ENCODE measurements at places on chromosomes 6 and 20.

- DNase-seq: no peak
Observed at GRCh38 chr20:21677781-21678180, 27.7 kb upstream of the PAX1 start.

- DNase-seq: no peak
Observed at GRCh38 chr6:91600561-91600960, 1013.7 kb upstream of the MAP3K7 start.

DNA sequence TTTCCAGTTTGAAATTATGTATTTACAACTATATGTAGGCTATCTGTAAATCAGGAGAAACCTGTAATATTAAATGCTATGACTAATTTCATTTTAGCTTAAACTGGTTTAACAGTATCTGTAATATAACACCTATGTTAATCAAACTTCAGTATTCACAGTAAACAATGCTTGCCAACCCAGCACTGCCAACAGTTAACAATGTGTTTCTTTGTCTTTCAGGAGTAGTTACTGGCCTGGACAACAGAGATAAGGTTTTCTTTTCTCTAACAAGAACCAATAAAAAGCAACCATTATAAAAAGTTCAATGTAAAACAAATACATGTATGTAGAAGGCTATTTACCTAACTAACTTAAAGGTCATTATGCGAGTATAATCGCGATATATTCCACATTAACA, 158.8 kb downstream of the CDK19 start:
- no peak for DNase-seq

GRCh38 chr6:72521684-72522083, 100.2 kb upstream of the KCNQ5 start:
- DNase-seq: no peak

DNA sequence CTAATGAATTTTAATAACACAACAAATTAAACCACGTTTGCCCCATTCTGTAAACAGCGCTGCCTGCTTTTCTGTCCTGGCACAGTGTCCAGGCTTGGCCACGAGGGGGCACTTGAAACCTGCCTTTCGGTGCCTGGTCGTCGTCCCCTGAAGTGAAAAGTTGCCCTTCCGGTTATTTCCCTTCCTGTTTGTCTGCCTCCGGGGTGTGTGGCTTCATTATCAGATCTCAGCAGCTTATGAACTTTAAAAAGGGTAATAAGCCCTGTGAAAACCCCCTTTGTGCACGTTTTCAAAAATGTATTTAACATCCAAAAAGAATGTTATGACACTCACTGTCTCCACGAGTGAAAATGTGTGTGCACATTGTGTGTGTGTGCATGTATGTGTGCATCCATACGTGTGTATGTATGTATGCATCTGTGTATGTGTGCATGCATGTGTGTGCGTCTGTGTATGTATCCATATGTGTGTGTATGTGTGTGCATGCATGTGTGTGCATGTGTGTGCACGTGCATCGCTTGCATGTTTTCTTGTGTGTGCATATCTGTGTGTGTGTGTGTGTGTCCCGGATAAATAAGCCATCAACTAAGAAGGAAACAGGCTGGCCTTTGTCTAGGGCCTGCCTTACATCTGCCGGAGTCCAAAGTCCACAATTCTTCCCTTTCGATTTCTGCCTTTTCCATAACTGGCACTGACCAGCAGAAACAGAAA, 358.4 kb downstream of the THBS2 start:
- peak; percentile 74 for DNase-seq

DNA sequence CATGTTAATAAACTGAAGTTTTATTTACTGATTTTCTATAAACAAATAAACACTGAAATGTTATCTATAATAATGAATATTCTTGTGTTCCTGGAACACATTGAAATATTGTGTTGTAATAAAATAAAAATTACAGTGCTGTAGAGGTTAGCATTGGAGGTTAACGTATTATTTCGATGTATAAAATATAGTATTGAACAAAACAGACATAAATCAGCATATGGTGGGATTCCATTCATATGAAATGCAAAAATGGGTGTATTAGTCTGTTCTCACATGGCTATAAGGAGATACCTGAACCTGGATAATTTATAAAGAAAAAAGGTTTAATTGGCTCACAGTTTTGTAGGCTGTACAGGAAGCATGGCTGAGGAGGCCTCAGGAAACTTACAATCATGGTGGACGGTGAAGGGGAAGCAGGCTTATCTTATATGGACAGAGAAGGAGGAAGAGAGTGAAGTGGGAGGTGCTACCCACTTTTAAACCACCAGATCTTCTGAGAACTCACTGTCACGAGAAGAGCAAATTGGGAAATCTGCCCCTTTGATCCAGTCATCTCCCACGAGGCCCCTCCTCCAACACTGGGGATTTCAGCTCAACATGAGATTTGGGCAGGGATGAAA, 24.6 kb upstream of the BMP6 start:
- peak; percentile 85 for DNase-seq

DNA sequence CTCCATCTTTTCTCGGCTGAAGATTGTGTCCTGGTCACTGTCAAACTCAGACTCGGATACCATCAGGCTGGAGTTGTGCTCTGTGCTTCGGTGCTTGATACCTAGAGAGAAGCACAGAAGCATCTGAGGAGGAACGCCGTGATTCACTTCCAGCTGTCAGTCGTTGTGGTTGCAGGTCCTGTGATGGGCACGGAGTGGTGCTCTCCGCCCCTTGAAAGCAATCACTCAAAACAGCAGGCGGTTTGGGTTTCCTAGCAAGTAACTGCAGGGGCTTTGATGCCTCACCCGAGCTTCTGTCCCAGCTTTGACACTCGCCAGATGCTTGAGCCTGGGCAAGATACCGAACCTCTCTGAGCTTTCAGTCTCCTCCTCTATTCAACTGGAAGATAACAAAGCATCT, 52.5 kb downstream of the ALDH5A1 start:
- DNase-seq: no peak

DNA sequence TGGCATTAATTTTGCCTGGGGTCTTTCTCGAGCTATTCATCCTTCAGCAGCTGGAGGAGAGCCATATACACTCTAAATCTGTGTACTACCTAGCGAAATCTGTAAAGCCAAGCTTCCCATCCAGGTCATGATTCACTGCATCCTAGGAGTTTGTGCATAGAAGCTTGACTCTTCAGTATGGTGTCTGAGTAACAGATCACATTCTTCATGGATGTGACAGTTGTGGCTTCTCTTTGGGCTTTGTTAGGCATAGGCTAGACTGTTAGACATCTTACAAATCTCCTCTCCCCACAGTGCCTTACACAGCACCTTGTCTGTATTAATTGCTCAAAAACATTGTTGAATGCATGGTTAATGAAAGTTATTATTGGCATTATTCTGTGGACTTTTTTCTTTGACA, 177.0 kb downstream of the EYA4 start:
- no peak for DNase-seq

DNA sequence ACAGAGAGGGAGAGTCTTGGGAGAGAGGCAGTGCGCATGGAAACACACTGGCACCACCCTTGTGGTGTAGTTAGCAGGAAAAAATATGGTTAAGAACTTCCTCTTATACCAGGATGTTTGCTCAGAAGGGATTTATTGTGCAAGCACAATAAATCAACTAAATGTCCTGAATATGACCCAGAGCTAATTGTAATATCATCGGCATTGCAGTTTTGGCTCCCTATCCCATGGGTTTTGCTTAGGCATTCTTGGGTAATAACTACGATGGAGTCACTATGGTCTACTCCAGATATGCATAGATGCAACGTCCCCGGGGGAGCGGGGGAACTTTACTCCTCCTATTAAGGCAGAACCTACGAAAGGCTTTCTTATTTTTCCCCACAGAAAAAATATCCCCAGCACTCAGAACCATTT, 751.6 kb downstream of the EYS start:
- peak; percentile 4 for DNase-seq

GRCh38 chr20:58710481-58711265, 18.1 kb downstream of the NPEPL1 start:
- no peak for DNase-seq

DNA sequence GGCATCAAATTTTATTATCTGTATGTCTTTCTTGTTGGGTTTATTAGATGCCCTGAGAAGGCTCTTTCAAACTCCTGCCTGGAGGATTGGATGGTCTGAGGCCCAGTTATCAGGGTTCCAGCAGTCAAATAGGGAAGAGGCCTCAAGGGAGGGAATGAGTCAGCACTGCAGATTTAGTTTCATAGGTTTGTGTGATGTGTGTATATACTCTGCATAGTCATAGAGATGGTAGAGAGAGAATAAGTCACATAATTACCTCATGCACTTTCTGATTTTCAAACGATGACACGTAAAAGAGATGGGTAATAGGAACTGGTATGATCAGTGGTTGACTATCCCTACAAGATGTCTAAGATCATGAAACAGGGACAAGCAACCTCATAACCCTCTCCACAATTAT, 82.1 kb downstream of the ADAT2 start:
- peak; percentile 67 for DNase-seq

DNA sequence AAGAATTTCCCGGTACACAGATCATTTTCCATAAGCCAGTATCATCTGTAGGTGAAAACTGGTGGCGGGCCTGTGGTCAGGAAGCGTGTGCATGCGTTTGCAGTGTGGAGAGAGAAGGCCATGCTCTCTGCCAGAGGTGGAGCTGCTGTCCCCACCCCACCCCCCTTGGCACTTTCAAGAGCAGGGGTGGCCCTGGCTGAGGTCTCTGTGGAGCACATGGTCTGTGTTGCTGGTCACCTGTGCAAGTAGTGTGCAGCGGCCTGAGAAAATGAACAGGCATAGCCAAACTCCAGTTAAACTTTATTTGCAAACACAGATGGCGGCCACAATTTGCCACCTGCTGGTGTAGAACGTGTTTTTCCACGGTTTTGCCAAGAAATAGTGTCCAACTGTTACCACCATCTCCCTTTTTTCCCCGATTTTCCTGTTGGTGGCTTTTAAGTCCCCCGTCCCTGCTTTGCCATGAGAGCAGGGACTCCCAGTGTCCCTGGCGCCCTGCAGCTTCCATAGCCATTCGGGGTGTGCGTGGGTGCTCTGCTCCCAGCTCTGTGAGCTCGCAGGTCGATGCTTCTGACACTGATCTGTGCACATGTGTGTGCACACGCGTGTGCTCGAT, 2.5 kb downstream of the ADRM1 start:
- DNase-seq: no peak

DNA sequence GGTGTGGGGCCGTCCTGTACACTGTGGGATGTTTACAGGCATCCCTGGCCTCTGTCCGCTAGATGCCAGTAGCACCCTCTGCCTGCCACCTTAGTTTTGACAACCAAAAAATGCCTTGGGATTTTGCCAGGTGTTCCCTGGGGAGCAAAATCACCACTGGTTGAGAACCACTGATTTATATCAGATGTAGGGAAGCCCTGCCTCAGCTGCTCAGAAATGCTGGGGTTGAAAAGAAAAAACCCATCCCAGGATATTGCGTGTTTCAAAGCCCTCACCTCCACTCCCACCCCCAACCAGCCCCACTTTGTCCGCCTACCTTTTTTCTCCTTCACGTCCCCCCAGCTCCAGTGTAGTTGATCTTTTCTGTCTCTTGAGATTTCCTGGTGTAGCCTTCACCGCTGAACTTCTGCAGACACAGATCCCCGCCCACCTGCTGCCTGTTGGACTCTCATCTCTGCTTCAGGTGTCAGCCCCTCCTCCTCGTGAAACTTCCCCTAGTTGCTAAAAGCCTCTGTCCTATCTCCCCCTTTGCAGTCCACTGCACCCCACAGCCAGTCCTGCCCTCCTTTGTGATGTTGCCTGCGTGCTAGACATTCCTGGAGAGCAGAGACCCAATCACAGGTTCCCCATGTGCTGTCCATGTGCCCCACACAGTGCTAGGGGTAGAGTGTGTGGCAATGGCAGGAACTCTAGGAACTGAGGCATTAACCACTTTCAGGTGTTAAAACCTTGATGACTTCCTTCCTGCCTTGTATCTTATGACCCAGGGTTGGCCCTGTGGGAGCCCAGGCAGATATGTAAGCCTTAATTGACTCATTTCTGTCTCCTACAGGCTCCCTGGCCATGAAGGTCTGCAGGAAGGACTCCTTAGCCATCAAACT, 98.9 kb downstream of the TBC1D7 start:
- no peak for DNase-seq

DNA sequence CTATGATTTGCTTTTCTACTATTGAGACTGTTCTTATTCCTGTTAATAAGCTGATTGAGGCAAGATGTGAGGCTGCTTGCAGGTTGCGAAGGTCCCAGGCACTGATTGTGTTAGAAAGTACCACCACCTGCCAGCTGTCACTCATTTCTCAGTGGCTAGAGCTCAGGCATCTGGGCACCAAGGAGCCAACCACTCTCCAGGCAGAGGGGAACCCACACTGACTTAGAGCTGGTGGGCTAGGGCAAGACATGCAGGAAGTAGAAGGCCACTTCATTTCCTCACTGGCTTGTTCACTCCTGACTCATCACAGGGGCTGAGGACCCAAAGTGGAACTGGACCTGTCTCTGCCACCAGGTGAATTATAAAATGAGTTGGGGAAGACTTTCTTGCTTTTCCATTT, 7.8 kb upstream of the DLL1 start:
- no peak for DNase-seq

DNA sequence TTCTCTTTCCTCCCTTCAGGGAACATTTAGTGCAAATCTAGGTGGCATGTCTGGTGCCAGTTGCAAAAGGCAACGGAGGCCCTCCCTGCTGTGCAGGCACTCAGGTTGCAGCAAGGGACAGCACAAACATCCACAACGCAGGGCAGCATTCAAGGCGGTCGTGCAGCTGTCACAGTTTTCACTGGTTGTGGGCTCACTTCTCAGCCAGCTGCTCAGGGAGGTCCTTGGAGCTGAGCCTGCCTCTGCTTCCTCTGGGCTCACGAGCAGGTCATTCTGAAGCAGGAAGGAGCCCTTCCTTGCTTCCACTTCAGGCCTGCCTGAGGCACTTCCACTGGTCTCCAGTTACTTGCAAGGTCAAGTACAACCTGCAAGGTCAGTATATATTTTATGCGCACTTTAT, 3.8 kb upstream of the NPEPL1 start:
- no peak for DNase-seq

DNA sequence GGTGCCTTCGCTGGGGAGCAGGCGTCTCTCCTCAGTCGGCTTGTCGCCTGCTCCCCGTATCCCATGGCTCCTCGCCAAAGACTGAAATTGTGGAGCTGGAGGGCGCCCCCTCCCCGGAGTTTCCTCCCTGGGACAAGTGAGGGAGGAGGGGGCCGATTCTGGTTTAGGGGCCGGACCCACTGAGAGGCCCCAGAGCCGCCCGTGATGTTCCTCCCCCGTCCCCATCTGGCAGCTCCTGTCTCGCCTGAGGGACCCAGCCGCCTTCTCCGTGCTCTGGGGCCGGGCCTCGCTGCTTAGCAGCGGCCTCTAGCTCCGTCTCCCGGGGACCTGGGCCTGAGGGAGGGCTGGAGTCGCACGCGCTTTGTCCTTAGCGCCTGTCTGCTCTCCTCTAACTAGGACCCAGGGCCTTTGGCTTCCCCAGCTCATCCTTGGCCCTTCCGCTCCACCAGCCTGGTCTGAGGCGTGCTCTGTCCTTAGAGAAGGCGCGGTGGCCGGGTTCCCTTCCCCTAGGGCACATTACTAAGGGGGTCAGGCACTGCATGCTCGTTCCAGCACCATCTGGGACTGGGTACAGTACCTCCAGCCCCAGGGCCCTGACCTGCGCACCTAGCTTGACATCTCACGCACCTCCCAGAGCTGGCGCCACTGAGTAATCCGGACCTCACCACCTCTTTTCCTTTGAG, 29.7 kb downstream of the SLC12A5 start:
- no peak for DNase-seq

Measured in suppressor macrophage treated with lipopolysaccharide for 1 hour (primary cell).